ENCODE measurements at places on chromosomes 7 and 10.

- DNase-seq = no peak
These were observed 147.4 kb upstream of the PRSS58 start for GRCh38 chr7:142405122-142405765.

GRCh38 chr10:74006269-74006668 is 8.4 kb downstream of the VCL start:
- no peak for DNase-seq

DNA sequence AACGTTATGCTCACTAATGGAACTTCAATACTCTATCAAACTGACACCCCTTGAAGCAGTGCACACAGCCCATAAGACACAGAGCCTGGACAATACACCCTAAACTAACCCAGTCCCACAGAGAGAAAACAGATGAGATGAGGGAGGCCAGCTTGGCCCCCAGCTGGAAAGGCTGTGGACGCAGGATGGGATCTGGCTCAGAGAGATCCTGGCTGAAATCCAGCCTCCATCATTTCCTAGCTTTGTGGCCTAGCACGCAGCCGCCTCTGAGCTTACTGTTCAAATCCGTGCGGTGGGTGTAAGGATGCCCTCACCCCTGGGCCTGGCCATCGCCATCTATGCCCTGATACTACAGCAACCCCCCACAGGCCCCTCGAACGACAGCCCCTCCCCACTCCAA is 32.7 kb downstream of the SNX8 start:
- DNase-seq = no peak

- no peak for DNase-seq
These were observed 2.4 kb upstream of the GLCCI1 start for GRCh38 chr7:7966141-7966734.

GRCh38 chr10:124253006-124253405 is 159.6 kb upstream of the CHST15 start:
- DNase-seq = no peak

GRCh38 chr10:61821693-61822092 is 79.8 kb upstream of the ARID5B start:
- DNase-seq = no peak

GRCh38 chr10:124616040-124616835 is 127.9 kb downstream of the FAM53B start:
- no peak for DNase-seq

GRCh38 chr10:48900371-48900801 is 39.3 kb downstream of the LRRC18 start:
- no peak for DNase-seq

DNA sequence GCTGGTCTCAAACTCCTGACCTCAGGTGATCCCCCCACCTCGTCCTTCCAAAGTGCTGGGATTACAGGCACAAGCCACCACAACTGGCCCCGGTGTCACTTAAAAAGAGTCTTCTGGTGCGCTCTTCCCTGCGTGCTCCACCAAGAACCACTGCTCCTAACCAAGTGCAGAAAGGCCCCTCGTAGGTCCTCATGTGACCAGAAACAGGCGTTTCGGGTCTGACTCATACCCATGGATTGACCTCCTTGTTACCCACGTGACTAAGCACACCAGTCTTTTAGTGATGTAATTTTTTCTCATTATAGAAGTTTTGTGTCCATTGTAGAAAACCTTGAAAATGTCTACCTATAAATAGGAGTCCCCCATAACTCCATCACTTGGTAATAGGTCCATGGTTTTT is 13.9 kb downstream of the FKBP6 start:
- no peak for DNase-seq

DNA sequence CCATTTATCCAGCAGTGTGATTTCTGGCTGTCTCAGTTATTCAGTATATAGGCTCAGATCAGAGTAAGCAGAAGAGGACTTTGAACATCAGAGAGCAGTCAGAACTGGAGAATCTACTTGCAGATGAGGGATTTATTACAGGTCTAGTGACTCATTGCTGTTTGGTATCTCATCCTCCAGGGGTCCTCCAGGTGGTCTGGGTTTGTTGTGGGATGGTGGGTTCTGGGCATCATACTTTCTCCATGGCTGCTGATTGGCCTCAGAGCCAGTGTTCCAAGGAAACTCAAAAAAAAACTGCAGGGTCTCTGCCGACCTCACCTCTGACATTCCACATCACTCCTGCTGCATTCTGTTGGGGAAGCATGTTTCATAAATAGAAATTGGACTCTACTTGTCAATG is 214.8 kb downstream of the CNTNAP2 start:
- DNase-seq = no peak

- DNase-seq = no peak
These were observed 8.8 kb downstream of the DLX5 start for GRCh38 chr7:97015756-97016380.

GRCh38 chr10:88850712-88851111 is 932 bp downstream of the ANKRD22 start:
- DNase-seq = no peak

GRCh38 chr7:123437447-123437995 is 96.9 kb downstream of the IQUB start:
- no peak for DNase-seq

GRCh38 chr7:156347132-156347531 is 293.4 kb upstream of the RNF32 start:
- DNase-seq = no peak

DNA sequence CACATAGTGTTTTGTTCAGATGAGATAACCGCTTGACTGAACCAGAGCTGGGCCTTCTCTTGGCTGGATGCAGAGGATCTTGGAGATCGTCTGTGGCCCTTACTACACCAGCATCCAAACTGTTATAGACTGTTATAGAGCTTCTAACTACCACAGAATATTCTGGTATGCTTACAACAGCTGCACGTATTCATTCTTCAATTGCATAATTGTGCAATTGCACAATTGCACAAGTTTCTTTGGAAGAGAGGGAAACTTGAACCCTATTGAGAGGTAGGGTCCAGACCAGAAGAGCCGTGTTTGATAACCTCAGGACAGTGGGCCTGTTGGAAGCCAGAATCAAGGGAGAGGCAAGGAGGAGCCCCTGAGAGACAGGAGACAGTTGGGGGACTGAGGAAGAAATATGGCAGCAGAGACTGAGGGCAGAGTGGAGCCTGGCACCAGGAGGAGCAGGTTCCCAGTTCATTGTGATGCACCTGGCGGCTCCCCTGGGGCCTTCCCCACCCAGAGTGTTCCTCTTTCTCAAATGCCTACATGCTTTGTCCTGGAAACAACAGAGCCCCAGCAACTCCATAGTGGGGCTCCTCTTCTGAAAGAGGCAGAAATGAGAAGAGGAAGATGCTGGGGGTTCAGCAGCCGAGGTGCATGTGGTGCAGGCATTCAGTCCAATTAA is 64.1 kb downstream of the PTPRZ1 start:
- no peak for DNase-seq
